ENCODE measurements at places on chromosomes 13 and 19.

GRCh38 chr13:20182231-20182846, 10.4 kb downstream of the GJB2 start:
- DNase-seq: peak; percentile 75

GRCh38 chr13:94674609-94675348, 37.6 kb downstream of the SOX21 start:
- peak; percentile 41 for DNase-seq

- peak; percentile 60 for DNase-seq
These were observed at the start of gene DMPK for GRCh38 chr19:45782162-45782691. TSS of gene DMPK (minus strand) at chr19:45782490. CDS start at chr19:45782352, 138 bp downstream.

DNA sequence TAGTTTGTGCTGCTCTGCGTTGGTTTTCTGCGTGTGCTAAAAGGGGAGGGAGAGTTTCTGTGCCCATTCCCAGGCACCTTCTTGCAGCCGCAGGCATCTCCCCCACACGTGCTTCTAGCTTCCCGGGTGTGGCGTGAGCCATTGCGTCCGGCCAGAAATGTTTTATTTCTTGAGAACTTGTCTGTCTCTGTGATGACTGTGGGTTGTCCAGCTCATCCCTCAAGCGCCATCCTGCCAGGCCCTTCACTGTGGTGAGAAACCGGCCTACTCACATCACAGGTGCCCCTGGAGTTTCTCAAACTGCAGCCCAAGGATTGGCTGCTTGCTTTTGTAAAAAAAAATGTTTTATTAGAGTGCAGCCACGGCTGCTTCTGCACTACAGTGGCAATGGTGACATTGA, 24.2 kb downstream of the EPN1 start:
- no peak for DNase-seq

- DNase-seq: peak; percentile 58
These were observed at the start of gene ICAM4 for GRCh38 chr19:10286803-10287737. TSS of gene ICAM4 (plus strand) at chr19:10286955. CDS start at chr19:10287013, 58 bp downstream.

GRCh38 chr13:98813993-98814392, 61.5 kb upstream of the SLC15A1 start:
- DNase-seq: peak; percentile 25

DNA sequence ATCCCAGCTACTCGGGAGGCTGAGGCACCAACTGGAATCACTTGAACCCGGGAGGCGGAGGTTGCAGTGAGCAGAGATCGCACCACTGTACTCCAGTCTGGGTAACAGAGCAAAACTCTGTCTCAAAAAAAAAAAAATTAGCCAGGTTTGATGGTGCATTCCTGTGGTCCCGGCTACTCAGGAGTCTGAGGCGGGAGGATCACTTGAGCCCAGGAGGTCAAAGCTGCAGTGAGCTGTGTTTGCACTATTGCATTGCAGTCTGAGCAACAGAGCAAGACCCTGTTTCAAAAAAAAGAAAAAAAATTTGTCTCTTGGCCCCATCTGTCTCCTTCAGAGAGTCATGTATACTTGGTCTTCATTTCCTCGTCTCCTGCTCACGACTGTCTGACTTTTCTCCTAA, 1.6 kb downstream of the CCDC97 start:
- DNase-seq: peak; percentile 49

GRCh38 chr19:40216013-40216776, 2.0 kb downstream of the TTC9B start:
- DNase-seq: no peak

DNA sequence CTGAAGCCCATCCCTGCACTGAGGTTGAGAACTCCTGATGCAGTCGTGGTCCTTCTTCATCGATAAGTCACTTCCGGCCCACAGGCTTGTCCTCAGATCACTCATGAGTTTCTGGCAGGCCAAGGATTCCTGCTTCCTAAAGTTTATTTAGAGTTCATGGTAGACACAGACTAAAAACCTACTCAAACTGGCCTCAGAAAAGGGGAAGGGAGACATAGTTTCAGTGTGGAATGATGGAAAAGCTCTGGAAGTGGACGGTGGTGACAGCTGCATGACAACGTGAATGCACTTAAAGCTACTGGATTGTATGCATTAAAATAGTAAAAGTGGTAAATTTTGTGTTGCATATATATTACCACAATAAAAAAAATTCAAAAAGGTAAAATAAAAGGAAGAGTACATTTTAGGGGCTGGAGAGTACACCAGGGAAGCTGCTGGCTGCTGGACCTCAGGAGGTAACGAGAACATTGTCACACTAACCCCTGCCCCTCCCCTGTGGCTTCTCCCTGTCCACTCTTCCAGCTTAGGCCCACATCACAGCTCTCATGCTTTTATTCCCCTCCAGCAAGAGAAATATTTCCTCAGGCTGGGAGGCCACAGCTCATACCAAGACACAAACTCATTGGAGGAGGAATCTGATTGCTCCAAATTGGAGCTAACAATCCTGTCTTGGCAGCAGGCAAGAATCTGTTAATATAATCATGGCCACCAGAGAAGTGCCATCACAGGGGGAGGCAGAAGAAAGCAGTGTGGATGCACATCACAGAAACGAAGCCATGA, 741.0 kb downstream of the UQCRFS1 start:
- no peak for DNase-seq

DNA sequence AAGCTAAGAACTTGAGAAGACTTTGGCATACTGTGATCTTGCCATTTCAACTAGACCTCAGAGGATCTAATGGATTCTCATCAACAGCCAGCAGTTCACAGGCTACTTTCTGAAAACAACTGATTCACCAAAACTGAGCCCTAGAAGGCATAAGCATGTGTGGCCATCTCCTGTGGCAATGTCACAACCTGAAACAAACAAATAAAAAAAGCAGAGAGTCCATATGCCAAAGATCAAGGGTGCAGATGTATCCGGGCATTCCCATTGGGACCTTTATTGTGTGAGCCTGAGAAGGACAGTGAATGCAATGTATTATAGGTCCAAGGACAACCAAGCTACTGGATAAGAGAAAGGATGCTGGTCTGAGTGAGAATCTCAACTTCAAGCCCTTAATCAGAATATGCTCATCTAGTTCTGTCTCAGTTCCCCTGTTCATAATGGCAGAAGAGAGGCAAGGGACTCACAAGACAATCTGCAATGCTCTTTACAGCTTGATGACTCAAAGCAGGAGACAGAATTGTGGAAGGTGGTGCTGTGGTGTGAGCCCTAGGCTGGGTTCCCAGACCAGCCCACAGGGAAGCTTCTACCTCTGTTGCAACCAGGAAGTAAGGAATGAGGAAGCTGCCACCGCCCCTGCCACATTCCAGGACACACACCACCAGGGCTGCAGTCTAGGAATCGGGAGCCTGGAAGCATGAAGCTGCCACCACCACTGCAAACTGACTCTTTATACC, 133.7 kb downstream of the RAP2A start:
- peak; percentile 58 for DNase-seq

DNA sequence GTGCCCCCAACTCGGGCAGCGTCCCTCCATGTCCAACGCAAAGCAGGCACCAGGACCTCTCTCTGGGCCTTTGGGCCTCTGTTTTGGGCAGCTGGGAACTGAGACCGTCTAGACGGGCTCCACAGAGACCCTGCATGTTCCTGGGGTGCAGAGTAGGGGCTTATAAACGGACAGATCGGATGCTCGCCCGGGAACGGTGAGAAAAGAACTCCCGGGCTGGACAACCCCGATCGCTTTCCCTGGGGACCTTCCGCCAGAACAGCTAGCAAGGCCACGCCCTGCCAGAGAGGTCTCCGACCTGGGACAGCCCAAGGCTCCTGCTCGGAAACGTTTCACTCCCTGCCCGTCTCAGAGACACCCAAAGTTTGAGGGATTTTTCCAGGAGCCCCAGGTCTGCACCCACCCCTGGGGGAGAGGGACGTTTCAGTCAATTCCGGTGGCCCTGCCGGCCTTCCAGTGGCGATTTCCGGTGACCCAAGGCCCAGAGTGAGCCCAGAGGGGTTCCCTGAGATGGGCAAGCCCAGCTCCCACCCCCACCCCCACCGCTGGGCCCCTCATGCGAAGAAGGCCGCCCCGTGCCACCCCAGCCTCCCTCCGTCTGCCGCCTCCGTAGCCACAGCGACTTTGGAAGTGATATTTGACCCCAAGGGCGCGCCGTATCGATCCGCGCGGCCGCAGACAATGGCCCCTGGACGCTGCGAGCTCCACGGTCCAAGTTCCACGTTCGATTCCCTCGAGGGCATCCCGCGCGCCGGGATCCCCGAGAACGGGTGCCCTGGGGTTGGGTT, 1.7 kb downstream of the NR2F6 start:
- peak; percentile 54 for DNase-seq

GRCh38 chr13:103436057-103436654, 369.9 kb upstream of the SLC10A2 start:
- DNase-seq: no peak

DNA sequence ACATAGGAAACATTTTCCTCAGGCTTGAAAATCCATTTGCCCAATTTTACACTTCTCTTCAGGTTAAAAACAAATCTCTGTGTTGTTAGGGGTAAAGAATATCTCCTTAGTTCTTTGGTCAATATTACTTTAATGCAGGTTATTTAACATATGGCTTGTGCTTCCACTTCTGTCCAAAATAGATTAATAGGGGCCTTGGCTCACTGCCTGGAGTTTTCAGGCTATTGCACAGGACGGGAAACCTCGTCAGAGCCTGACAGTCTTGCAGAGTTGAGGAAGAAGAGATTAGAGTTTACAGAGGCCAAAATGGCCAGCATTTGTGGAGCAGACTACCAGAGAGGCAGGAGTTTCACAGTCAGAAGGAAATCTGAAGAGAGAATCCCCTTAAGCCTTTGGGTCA, 863.9 kb upstream of the GPC6 start:
- DNase-seq: peak; percentile 19

DNA sequence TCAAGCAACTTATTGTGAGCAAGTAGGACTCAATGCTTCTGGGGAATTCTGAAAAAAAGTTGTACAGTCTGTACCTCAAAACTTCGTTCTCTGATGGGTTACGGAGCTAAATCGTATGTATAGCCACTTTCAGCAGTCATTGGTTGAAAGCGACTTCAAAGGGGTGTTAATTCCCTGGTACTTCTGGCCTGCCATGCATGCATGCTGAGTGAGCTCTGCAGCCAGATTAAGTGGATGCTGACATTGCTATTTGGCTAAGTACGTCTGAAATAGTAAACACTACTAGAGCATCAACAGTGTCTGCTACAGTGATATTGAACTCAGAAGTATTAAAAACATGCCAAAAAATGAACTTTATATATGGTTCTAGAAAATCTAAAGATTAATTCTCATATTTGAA, 1183.1 kb upstream of the PCDH20 start:
- DNase-seq: no peak

DNA sequence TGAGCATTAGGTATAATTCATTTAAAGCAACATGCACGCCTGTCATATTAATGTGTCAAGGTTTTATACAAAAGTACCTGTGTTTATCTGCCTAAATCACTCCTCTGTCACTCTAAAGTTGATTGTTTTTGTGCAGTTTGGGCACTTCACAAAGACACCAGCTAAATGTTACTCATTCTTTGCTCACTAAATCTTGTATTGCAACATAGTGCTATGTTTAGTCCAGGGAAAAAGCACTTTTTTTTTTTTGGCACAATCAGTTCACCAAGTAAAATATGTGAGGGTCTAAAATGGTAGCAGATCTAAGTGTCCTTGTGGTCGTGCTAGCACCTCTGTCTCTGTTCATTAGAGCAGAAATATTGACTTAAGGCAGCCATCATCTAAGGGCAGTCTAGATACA, 2526.7 kb upstream of the PCDH20 start:
- peak; percentile 8 for DNase-seq

- DNase-seq: peak; percentile 77
These were observed 9.6 kb upstream of the UBL3 start for GRCh38 chr13:29859971-29860370.

GRCh38 chr13:100657881-100658315, 16.7 kb downstream of the TMTC4 start:
- no peak for DNase-seq

DNA sequence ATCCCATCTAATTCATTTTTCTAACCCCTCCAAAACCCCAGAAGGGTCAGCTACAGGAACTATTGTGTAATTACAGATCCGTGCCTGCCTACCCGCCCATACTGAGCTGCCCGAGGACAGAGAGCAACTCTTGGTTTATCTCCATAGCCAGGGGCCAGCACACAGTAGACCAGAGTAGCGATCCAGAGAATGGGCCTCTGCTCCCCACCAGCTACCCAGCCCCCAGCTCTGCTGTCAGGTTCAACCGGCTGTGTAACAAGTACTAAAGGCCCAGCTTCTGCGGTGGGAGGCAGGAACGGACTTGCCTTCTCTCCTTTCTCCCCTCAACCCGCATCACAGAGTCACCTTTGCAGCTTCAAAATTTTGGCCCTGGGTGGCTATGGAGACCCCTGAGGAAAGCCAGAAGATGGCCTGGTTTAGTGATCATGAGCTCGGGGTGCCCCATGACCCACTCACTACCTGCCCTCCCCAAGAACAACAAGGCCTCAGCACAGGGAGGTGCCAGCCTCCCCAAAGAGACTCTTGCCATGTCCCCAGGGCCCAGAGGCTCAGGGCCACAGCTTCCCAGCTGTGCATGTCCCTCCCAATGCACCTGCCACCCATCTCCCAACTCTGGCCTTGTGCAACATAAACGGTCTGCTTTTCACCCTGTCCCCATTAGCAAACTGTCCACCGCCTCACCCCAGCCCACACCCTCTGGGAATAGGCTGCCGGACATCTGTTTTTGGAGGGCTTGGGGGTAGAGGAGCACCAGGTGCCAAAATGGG, 5.7 kb downstream of the CALM3 start:
- DNase-seq: no peak

DNA sequence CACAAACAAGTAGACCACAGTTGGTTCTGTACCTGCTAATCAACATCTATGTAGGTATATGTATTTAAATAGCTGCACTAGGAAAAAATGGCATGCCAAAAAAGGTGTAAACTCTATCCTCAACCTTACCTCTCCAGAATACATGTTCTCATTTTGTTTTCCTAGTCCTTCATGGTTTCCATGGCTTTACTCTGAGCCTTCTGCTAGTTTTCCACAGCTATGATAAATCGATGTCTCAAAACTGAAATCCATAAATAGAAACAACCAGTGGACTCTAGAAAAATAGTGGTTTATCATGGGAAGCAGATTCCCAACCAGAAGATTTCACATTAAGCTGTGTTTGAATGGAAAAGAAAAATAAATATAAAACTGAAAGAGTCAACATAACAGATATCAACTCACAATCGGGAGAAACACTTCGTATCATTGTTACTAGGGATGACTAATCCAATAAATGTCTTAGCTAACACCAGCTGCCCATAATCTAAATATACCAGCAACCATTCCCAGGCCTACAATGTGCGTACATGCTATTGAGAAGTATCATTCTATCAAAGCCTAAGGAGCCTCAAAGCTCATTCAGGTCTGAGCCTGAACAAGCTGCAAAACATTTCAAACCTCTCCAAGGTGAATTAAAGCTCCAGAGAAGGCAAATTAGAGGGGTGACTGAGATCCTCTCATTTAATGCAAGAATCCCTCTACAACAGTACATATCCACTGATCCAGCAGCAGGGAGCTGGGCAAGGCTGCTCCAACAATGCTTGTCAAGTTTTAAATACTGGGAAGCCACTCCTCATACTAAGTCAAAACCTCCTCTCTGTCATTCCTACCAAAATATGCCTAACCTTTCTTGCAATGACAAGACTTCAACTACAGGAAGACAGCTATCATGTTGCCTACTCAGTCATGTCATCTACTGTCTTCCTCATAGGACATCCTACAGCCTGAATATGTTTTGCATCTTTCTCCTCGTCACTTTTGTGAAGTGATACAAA, 90.2 kb downstream of the KCTD12 start:
- DNase-seq: peak; percentile 47

- DNase-seq: no peak
These were observed 5.2 kb downstream of the ZIC2 start for GRCh38 chr13:99986741-99987140.

All from mesenchymal stem cell (in vitro differentiated cells and primary cell).